Muscle of arm (tissue), 14 donors: ENCODE measurements at places on chromosomes 12 and 14. TPM values are rescaled to one million over a fixed set of nuclear protein-coding genes. Genes with fewer than 3 reads are reported as not detected.

GRCh38 chr12:112905451-112906089 lies 1.2 kb upstream of the OAS1 start:
- DNase-seq, result no peak

- no peak for DNase-seq
Measured at GRCh38 chr12:104057771-104058197, 6.5 kb upstream of the HCFC2 start.

- DNase-seq, result peak; percentile 89
Measured at GRCh38 chr12:46370792-46371717, 1.5 kb downstream of the SLC38A2 start.

The PTHLH gene
- polyA plus RNA-seq, result 1.9 TPM

The MGAT4C gene
- 1.5 TPM for polyA plus RNA-seq

- DNase-seq, result no peak
Measured at GRCh38 chr14:35197015-35197414, 74.7 kb downstream of the PRORP start.

The PRKCH gene
- polyA plus RNA-seq, result 13.6 TPM

DNA sequence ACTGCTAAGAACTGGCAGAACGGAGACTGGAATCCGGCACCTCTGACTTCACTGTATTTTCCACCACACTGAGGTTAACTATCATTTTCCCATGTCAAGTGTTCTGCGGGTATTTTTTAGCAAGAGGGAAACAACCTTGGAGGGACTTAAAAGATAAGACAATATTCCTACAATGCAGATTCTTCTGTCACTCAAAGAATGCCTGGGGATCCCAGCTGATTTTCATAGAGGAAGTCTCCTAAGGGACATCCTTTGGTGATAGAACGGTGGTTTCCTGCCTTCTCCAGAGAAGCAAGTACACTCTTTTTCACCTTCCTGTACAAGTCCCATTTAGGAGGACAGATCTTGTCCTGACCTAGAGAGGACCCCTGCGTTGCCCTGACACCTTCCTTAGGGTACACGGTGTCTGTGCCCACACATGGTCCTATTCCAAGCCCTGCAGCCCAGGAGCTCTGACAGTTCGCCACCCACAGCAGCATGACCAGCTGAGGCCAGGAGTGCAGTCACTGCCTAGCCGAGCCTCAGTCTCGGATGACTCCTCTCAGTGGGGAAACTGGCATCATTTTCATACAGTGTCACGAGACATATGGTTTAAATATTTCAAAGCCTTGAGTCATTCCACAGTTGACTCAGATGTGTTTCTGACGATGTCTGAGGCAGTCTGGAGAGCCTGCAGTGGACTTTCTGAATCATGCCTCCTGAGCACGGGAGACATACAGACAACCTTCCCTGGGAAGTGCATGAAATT lies 181.3 kb upstream of the FKBP4 start:
- peak; percentile 21 for DNase-seq

The KRT74 gene
- not detected for polyA plus RNA-seq

GRCh38 chr14:81890020-81890419 lies 356.4 kb upstream of the SEL1L start:
- DNase-seq, result peak; percentile 75

- DNase-seq, result no peak
Measured at GRCh38 chr12:119664642-119665041, 3.3 kb upstream of the PRKAB1 start.

GRCh38 chr12:70154087-70154638 lies 89.1 kb upstream of the CNOT2 start:
- no peak for DNase-seq
